Myocyte (in vitro differentiated cells): ENCODE measurements at places on chromosomes 11 and 22. TPM values are rescaled to one million over a fixed set of nuclear protein-coding genes. Genes with fewer than 3 reads are reported as not detected.

DNA sequence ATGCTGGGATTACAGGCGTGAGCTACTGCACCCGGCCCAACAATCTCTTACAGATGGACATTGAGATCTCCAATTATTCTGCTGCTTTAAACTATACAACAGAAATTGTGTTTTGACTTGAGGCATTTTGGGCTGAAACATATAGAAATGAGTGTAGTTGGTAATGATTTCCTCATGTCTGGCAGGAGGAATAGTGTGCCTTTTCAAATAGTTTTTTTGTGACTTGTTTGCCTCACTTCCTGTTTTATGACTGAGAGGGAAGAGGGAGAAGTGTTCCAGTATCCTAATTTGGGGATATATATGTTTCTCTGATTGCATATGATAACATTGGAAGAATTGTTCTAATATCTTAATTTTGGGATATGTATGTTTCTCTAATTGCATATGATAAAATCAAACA, 40.2 kb downstream of the EP300 start:
- no peak for DNase-seq

- no peak for DNase-seq
Measured at GRCh38 chr11:112023104-112023503, 2.1 kb upstream of the DLAT start.

Gene RIBC2
- not detected in 2 replicates for total RNA-seq

Gene MS4A6A
- not detected in 2 replicates for total RNA-seq

Gene ABCG4
- total RNA-seq = 0.08 and 0.16 TPM in 2 replicates

GRCh38 chr11:122754553-122755322, 83.6 kb upstream of the CRTAM start:
- DNase-seq = no peak
